ENCODE measurements at places on chromosomes 5 and 9.

- DNase-seq: no peak
Observed at GRCh38 chr5:50301756-50302155, 139.3 kb downstream of the EMB start.

- no peak for DNase-seq
Observed at GRCh38 chr5:115431116-115431515, 113.5 kb downstream of the FEM1C start.

DNA sequence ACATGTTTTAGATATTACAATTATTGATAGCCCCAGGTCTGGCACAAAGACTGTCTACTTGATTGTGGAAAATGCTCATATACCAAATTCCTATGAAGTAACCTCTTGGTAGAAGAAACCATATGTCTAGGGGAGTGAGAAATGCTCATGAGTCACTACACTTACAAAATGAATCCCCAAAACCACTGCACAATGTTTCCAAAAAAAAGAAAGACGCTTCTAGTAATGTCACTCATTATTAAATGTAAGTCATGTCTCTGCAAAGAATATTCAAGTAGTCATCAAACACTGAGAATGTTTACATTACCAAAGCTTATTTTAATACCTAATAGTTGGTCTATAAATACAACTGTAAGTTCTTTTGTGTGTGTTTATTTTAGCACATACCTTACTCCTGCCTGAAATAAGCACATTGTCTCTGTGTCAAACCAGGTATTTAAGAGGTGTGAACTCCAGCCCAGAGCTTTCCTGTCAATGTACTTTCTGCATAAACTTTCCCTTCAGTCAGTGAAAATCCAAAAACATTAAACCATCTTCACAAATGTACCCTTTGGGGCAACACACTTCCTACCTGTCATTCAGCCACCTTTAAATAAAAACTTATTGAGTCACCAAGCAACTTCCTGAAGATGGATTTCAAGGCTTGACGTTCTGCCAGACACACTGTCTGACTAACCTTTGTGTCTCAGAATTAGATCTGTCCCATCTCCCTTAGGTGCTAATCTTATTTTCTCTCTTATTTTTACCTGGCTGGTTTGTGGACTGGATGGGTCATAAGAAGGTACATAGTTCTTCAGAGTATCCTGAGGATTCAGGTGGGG is 194.0 kb downstream of the NFIB start:
- no peak for DNase-seq

GRCh38 chr5:138961221-138961620 is 86.1 kb upstream of the LRRTM2 start:
- DNase-seq: no peak

GRCh38 chr9:109767404-109767803 is 12.6 kb upstream of the PALM2AKAP2 start:
- no peak for DNase-seq

DNA sequence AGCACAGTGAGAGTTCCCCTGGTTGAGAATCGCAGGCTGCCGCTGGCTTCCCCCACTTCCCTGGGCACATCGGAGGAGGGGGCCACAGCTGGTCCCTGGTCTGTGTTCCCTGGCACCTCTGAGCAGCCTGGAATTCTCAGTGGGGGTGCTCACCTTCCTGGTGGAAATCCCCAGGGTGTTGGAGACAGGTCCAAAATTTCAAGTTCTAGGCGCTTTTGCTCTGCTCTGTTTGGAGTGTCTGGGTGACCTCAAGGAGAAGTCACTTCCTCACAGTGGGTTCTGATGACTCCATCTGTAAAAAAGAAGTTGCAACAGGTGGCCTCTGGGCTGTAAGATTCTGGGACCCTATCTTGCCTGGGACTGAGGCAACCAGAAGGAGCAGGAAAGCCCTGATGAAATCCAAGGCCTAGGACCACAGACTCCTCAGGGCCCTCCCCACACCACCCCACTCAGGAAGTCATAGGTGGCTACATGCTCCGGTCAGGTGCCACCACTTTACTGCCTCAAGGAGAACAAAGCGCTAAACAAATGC is at the start of gene TRAF1:
Gene TRAF1, minus strand, starts transcription at position 400 of the 532 bp plus-strand sequence. CDS start 721 bp downstream, outside the sequence.
- DNase-seq: peak; percentile 67

GRCh38 chr9:131799177-131799823 is 59.4 kb upstream of the RAPGEF1 start:
- peak; percentile 45 for DNase-seq
